ENCODE measurements at places on chromosomes 6 and 20.
A peak's percentile ranks its signal among the peaks of the same experiment; 100 is the strongest.

GRCh38 chr6:3727036-3727435 lies 24.5 kb downstream of the PXDC1 start:
- no peak for ATAC-seq

DNA sequence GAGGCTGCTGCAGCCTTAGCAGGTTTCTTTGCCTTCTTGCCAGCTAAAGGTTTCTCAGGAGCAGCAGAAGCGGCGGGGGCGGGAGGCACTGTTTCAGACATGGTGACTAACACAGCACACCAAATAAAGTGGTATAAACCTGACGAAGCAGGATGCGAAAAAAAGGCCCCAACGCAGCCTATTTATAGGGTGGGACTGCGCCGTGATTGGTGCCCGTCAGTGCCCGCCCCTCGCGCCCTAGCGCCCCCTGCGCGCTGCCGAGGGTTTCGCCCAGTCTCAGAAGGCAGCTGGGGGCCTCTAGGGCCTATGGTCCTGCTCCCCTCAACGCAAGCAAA lies 55.0 kb downstream of the TRIM38 start:
- peak; percentile 53 for ATAC-seq

GRCh38 chr20:4749326-4749725 lies 27.6 kb downstream of the PRND start:
- no peak for ATAC-seq

DNA sequence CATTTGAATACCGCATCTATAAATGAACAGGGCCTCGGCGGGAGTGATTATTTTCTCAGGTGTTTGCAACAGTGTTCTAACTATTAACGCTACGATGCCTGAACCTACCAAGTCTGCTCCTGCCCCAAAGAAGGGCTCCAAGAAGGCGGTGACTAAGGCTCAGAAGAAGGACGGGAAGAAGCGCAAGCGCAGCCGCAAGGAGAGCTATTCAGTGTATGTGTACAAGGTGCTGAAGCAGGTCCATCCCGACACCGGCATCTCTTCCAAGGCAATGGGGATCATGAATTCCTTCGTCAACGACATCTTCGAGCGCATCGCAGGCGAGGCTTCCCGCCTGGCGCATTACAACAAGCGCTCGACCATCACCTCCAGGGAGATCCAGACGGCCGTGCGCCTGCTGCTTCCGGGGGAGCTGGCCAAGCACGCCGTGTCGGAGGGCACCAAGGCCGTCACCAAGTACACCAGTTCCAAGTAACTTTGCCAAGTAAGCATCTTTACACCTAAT lies 70.9 kb downstream of the HFE start:
- peak; percentile 59 for ATAC-seq

DNA sequence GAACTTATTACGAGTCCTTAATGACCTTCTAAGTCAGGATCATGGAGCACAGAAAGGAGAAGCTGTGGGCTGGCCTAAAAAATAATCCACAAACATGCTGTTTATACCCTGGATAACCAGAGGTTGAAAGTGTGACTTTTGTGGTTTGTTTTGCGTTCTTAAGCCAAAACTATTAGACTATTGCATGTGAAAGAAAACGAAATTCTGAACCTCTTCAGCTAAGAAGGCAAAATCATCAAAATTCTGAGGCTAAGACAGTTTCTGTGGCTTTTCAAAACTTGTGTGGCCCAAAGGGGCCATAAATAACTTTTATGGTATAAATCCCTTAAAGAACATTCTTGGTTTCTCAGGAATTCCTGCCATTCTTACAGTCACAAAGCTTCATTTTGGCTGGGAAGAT lies 251.0 kb downstream of the UST start:
- ATAC-seq, result no peak

DNA sequence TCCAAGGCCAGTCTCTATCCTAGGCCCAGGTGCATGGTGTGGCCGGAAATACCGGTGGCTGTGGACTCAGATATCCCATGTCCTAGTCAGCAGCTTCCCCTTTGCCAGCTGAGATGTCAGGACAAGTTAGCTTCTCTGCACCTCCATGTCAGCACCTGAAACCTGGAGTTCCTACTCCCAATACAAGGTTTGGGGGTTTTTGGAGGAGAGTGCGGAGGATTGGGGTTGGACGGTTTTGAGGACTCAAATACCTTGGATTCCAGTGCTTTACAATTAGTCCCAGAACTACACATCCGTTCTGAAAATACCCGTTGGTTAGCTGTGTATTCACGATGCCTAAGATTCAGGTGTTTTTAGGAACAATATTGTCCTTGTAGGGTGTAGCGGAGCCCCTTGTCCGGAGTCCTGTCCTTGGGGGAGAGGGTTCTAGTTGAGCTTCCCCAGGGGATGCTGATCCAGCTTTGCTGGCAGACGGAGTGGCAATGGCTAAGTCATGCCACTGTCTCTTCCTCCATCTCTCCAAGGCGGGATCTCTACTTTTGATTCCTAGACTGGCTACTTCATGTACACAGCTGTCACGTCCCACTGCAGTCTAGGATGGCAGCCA lies 45.0 kb downstream of the ADNP start:
- no peak for ATAC-seq

DNA sequence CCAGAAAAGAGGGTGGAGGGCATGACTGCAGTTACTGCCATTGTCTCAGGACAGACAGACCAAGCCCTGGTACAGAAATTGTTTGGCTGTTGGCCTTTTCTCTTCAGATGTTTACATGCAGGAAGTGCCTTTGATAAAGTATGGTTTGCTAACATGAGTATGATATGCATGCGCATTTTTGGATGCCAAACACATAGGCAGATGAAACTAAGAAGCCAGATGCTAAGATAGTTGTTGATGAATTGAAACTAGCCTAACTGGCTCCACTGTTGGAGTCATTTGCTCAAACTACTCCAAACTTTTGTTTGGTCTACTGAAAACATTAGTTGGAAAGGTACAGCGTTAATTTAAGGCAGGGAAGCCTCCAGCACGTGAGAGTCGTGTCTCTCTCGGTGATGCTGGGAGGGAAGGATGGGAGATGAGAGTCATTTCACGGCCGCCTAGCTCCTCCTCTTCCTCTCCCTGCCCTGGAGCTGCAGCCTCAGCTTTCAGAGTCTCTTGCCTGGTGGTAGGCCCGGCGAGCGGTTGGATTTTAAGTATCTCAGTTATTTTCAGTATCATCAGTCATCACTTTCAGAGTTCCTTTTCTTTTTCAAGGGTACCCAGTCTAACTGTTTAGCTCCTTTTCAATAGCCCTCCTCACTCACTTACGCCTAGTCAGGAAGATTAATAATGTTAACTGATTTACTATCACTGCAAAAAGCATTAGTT lies 29.7 kb downstream of the RREB1 start:
- ATAC-seq, result peak; percentile 76

DNA sequence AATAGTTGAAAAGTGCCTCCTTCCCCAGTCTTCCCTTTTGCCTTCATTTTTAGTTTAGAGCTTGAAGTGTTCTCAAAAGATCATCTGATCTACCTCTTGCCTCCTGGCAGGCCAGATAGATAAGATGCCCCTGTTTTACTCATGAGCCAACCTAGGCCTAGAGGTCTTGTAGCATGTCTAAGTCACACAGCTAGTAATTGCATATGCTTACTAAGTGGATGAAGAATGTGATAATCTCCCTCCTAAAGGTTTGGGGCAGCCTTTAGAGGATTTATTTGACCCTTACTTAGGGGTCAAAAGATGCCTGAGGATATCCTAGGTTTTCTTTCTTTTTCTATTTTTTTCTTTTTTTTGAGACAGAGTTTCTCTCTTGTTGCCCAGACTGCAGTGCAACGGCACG lies 2.1 kb downstream of the C6orf141 start:
- ATAC-seq, result no peak

GRCh38 chr6:5403076-5403475 lies 141.8 kb downstream of the FARS2 start:
- no peak for ATAC-seq

DNA sequence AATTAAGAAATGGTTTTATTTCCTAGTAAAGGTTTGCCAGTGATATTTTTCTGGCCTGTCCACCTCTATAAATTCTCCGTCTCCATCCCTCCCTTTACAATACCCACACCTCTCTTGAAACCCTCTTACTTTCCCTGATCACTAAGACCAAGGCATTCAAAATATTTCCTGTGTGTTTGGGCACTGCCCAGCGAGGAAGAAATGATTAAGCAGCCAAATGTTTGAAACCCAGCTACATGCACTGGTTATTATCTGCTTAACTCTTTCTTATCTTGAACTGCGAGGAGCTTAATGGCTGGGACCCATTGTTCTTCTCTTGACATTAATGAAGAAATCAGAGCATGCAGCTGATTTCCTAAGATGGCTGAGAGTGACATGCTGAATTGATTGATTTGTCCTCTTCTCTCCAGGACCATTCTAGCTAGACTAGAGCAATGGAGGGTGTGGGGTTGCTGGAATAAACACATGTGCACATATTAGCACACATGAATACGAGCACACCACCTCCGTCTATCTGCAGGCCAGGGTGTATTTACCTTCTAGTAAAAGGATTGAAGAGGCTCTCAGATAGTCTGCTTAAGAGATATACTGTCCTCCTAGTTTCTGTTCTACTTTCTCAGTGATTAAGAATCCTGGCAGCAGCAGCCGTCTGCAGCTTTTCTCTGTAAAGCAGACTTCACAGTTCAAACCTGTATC lies 46.1 kb upstream of the PRDM1 start:
- no peak for ATAC-seq

- ATAC-seq, result no peak
These were observed 34.4 kb upstream of the MRPS10 start for GRCh38 chr6:42251911-42252637.

- no peak for ATAC-seq
These were observed 117.2 kb downstream of the SYCP2 start for GRCh38 chr20:59816146-59816738.

DNA sequence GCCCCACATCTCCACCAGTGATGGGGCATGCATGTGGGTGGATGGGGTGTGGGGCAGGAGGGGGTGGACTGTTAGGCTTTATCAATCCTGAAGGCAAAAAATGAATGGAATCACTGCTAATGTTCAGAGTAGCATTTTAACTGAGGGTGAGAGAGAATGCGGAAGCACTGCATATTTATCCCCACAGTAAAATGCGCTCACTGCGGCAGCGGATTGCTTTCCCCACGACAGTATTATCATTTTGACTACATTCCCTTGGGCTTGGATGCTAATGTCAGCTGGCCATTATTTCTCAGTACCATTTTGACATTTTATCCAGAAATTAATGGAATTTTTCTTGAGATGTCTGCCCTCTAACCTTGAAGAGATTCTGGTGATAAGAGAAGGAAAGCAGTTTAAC lies 13.4 kb downstream of the ALDH8A1 start:
- ATAC-seq, result no peak

- ATAC-seq, result no peak
These were observed 75.7 kb upstream of the CLDN20 start for GRCh38 chr6:155187994-155188706.

DNA sequence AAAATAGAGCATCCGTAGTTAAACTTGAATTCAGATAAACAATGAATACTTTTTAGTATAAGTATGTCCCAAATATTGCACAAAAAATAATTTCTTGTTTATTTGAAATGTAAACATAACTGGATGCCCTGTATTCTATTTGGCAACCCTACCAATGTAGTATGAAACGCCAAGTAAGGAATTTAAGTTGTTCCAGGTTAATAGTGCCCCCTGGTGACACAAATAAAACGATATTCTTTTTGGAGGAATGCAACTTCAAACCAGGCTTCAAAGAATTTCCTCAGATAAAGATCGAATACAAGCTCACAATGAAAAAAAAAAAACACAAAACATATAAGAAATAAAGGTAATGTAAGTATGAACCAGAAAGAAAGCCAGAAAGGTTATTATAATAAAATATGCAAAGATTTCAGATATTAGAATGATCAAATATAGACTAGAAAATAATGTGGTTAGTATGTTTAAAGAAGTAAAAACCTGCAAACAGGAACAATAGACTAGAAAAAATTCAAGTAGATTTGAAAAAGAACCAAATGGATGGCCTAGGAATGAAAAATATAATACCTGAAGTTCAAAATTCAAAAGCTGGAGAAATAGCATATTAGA lies 18.4 kb upstream of the AKAP7 start:
- ATAC-seq, result no peak
